Amniotic epithelial cell (primary cell): ENCODE measurements at places on chromosomes 3 and 15.
A peak's percentile ranks its signal among the peaks of the same experiment; 100 is the strongest.

DNA sequence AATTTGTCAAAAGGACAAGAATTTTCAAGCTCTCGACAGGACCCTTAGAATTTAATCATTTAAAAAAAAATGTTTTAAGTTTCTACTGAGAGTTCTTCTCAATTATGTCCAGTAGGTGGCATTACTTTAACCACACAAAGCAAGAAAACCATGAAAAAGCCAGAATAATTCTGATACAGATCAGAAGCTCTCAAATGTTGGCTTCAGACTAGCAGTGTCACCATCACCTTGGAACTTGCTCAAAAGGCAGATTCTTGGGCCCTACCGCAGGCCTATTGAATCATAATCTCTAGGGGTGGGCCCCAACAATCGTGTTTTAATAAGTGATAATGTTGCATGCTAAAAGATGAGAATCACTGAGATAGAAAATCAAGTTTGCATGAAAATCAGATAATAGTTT lies 99.5 kb upstream of the KCNMB2 start:
- peak; percentile 53 for DNase-seq

GRCh38 chr15:93920204-93920603 lies 311.2 kb upstream of the MCTP2 start:
- DNase-seq: no peak

DNA sequence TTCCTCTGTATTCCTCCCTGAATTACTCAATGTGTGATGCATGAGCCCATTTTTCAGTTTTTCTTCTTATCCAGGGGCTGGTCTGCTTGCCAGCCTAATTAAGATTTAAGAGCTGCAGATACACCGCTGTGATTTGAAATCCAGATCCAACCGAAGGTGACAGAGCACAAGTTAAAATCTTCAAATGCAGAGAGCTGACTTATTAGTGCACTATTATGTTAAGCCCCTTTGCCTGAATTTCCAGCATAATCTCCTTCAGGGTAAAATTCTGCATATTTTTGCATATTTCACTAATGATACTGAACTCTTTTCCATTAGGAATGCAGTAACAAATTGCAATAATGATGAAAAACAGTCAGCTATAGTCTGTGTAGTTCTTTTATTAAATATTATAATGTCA lies 583.6 kb downstream of the ROBO2 start:
- no peak for DNase-seq

- DNase-seq: no peak
Observed at GRCh38 chr3:175651716-175652115, 792.6 kb downstream of the NAALADL2 start.

DNA sequence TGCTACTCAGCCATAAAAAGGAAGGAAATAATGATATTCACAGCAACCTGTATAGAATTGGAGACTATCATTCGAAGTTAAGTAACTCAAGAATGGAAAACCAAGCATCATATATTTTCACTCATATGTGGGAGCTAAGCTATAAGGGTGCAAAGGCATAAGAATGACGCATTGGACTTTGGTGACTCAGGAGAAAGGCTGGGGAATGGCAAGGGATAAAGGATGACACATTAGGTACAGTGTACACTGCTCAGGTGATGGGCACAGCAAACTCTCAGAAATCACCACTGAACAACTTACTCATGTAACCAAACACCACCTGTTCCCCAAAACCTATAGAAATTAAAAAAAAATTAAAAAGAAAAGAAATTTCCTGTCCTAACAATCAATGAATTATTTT lies 42.7 kb downstream of the ALCAM start:
- no peak for DNase-seq

GRCh38 chr15:58235961-58236360 lies 97.8 kb downstream of the AQP9 start:
- no peak for DNase-seq

- DNase-seq: no peak
Observed at GRCh38 chr3:120033596-120033995, 60.7 kb downstream of the GSK3B start.

DNA sequence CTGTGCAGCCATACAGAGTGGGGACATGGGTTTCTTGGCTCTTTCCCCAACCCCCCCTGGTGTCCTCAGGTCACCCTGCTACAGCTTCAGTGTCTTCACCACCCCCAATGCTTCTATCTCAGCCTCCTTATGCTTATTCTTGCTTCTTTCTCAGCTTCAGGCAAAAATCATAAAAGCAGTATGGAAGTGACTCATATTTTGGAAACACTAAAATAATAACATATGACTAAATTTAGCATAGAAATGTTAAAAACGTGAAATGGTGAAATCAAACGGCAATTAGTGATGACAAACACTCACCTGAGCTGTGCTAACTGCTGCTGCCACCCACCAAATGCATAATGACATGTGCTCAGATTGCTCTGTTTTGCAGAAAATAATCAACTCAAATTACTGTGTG lies 475.2 kb upstream of the EPHA3 start:
- no peak for DNase-seq

GRCh38 chr3:53585049-53585448 lies 90.6 kb downstream of the CACNA1D start:
- no peak for DNase-seq

- DNase-seq: no peak
Observed at GRCh38 chr3:142274908-142275307, 49.5 kb upstream of the GK5 start.

DNA sequence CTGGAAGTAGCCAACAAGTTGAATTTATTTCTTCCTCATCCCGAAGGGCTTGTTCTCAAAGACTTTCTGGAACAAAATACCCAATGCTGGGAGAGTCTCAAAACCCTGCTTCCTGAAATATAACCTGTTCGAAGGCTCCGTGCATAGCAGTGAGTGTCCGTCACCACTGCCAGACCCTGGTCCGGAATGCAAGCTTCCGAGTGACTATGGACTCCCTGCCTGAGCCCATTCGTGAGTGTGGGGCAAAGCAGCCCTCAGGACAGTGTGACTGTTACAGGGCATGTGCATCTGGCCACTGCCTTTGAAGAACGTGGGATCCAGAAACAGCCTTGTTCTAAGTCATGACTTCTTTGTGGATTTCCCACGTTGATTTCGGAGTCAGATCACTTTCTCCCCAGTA lies 214.5 kb upstream of the IGF1R start:
- DNase-seq: no peak

- DNase-seq: peak; percentile 58
Observed at GRCh38 chr3:173395412-173396181, 1.9 kb upstream of the NLGN1 start.

DNA sequence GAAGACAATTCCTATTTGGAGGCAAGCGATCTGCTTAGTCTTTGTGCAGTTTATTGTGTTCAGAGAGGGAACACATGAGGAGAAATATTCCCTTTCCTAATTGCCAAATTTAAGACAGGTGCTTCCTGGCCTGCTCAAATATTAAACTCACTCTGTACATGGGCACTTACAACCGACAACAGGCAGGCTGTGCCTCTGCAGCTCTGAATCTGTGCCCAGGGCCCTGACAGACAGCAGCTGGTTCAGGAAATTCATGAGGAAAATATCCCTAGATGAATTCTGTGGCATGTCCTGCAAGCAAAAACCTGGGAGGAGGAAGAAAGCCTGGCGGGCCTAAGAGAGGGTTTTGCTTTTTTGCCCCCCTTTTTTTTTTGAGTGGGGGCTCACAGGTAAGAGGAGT lies 169.3 kb upstream of the TRIM42 start:
- no peak for DNase-seq

DNA sequence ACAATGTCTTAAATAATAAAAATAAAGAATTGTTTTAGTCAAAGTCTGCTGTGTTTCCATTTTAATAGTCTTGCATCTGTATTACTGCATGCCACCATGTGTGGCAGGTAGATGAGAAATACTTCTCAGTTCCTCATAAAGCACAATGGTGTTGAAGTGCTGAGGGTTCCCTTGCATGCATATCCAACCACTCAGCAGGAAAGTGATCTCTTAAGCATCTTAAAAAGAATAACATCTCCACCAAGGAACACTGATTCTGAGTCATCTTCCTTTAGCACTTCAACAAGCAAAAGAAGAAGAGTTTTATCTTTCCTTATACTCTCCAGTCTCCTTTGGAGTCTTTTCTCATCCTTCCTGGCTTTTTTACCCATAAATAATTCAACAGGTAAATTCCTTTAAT lies 602.0 kb downstream of the TBL1XR1 start:
- DNase-seq: peak; percentile 7

DNA sequence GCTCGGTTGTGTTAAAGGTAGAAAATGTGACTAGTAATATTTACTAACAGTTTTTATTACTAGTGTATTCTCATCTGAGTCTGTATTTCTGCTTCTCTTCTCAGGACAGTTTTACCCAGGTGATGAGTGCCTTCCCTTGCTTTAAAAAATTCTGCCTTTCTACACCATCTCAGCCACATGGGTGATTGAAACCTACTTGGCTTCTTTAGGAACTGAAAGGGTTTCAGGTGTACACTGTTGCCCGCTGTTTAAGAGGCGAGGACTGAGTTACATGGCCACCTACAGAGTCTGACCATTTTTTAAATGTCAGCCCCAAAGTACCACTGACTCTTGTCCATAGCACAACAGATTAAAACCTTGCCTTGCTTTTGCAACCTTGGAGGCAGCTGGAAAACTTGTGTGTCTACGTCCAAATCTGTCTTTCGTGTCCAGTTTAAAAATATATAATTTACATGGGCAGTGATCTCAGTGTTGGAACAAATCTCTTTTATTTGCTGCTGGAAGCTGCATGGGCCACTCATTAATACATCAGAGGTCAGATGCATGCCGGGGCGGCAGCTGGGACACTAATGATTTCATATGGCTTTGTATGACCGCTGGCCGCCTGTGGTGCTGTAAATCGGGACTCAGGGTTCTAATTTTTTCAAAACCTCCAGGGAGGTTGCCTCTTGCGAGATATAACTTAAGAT lies 44.6 kb downstream of the TRIM71 start:
- no peak for DNase-seq

- no peak for DNase-seq
Observed at GRCh38 chr15:41941644-41942415, 30.5 kb downstream of the EHD4 start.

GRCh38 chr3:196044513-196044912 lies 37.4 kb downstream of the TFRC start:
- DNase-seq: no peak

GRCh38 chr3:107508331-107508730 lies 14.4 kb upstream of the BBX start:
- no peak for DNase-seq

DNA sequence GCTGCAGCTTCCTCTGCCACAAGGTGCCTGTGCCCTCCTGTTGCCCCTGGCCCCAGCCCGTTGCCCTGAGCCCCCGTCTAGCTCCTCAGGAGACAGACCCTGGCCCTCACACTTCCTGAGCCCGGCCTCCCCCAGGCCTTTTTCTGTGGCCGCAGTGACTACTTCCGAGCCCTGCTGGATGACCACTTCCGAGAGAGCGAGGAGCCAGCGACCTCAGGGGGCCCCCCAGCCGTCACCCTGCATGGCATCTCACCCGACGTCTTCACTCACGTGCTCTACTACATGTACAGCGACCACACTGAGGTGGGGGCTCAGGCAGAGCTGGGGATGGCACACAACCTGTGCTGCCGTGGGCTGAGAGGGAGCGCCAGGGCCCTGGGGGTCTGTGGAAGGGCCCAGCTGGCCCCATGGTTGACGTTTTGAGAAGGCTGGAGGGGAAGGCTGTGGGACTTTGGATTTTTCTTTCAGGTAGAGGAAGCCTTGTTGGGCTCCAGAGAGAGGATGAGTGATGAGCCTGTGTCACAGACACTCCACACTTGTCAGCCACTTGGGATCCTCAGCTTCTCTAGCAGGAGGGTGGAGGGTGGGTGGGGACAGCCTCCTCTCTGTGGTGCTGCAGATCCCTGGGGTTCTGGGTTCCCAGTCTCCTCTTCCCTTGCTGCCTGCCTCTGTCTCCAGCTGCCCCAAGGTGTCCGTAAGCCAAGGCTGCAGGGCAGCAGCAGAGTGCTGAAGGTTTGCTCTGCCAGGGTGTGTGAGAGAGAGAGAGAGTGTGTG lies 5.0 kb downstream of the ABTB1 start:
- no peak for DNase-seq

DNA sequence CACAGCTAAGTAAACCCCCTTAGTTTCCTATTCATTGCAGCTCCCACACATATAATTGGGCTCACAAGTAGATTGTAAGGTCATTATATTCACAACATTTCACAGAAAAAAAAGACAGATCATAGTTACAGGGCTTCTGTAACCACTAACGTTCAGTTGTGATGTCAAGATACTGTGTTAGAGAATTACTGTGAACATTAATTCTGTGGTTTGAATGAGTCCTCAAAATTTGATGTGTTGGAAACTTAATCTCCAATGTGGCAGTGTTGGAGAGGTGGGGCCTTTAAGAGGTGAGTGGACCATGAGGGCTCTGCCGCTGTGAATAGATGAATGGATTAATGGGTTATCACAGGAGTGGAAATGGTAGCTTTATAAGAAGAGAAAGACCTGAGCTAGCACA lies 21.3 kb downstream of the GRK7 start:
- no peak for DNase-seq

- peak; percentile 29 for DNase-seq
Observed at GRCh38 chr15:33846862-33847261, 121.4 kb upstream of the CHRM5 start.

GRCh38 chr15:76393614-76394013 lies 57.0 kb downstream of the ISL2 start:
- DNase-seq: peak; percentile 30

- no peak for DNase-seq
Observed at GRCh38 chr3:195543500-195544229, 540 bp upstream of the PPP1R2 start.

DNA sequence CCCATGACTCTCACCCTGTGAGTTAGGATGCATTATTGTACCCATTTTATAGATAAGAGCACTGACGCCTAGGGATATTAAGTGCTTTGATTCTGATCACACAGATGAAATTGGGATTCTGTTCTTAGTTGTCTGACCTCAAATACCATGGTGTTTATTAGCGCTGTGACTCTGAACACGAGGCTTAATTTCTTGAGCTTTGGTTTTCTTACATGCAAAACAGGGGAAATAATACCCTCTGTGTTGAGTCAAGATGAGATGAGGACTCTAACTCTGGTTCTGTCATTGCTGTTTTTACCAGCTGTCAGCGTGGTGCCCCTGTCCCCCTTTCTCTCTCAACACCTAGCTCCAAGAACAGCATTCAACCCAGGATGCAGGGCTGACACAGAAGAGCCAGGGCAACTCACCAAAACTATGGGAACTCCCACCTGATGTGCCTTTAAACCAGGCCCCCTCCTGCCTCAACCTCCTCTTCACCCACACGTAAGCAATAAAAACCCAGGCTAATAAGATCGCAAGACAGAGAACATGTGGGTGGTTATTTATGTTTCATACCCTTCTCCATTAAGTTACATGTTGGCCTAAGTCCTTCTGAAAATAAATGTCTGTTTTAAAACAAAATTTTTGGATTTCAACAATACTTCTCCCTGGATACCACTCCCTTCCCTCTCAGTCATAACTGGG lies 100.1 kb upstream of the SPATA12 start:
- DNase-seq: no peak

- no peak for DNase-seq
Observed at GRCh38 chr3:61015859-61016258, 235.4 kb downstream of the FHIT start.

GRCh38 chr15:95975212-95975611 lies 355.3 kb upstream of the NR2F2 start:
- DNase-seq: no peak

DNA sequence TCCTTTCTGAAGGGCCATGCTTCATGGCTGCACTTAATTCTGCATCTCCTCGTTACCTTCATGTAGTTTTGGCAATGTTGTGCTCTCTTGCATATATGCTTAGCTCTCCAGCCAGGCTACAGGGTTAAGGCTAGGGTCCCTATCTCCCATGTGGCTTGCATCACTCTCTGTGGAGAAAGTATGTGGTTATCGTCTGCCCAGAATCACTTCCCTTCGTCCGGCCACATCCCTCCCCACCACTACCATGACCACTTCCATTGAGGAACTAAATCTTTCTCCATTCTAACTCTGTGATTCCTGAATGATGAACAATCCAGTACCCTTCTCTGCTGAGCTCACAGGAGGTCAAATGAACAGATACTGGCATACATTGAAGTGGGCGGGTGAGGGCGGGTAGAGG lies 34.0 kb downstream of the WWTR1 start:
- peak; percentile 78 for DNase-seq
